ENCODE measurements at places on chromosomes 5 and 9. TPM values are rescaled to one million over a fixed set of nuclear protein-coding genes. Genes with fewer than 3 reads are reported as not detected.

GRCh38 chr5:122779451-122779850 lies 4.6 kb downstream of the SNX2 start:
- H3K27me3 ChIP-seq = no peaks in the 10 kb centered on the region
- H3K4me1 ChIP-seq = peaks cover 3% of the 10 kb centered on the region
- no peak for DNase-seq

DNA sequence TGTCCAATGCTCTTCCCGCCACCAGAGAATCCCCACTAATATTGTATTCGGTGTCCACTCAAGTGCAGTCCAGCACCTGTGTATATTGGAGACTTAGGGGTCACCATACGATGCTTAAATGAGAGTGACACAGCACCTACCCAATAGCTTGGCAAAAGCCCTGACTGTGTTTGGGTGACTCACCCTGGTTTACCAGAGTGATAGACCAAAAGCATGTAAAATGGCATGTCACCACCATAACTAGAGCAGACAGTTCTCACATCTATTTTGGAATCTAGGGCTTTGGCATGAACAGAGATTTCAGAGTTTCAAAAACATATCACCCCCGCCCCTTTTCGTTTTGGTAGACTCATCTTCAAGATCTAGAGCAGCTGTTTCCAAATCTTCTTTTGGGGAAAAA lies 217.3 kb upstream of the RASEF start:
- no peak for DNase-seq
- H3K27ac ChIP-seq = no peak overlapping the region
- H3K4me3 ChIP-seq = no peak overlapping the region
- H3K27me3 ChIP-seq = no peaks in the 10 kb centered on the region
- H3K4me1 ChIP-seq = no peaks in the 10 kb centered on the region

Gene GRXCR2
- not detected for polyA plus RNA-seq

- H3K4me1 ChIP-seq = no peaks in the 10 kb centered on the region
- H3K36me3 ChIP-seq = no peaks in the 10 kb centered on the region
- DNase-seq = no peak
- no peak overlapping the region for H3K27ac ChIP-seq
- H3K4me3 ChIP-seq = no peak overlapping the region
Measured at GRCh38 chr5:148859703-148860102, 33.3 kb downstream of the ADRB2 start.

Gene SLC6A3
- polyA plus RNA-seq = 0.03 TPM
